Activated naive CD4-positive, alpha-beta T cell treated with anti-CD3 and anti-CD28 coated beads for 36 hours (primary cell): ENCODE measurements at places on chromosomes 11 and 22.
A peak's percentile ranks its signal among the peaks of the same experiment; 100 is the strongest.

GRCh38 chr22:46674367-46674781 lies 54.2 kb downstream of the GRAMD4 start:
- peak; percentile 100 for DNase-seq

GRCh38 chr11:31262761-31263160 lies 106.8 kb downstream of the DCDC1 start:
- no peak for DNase-seq

DNA sequence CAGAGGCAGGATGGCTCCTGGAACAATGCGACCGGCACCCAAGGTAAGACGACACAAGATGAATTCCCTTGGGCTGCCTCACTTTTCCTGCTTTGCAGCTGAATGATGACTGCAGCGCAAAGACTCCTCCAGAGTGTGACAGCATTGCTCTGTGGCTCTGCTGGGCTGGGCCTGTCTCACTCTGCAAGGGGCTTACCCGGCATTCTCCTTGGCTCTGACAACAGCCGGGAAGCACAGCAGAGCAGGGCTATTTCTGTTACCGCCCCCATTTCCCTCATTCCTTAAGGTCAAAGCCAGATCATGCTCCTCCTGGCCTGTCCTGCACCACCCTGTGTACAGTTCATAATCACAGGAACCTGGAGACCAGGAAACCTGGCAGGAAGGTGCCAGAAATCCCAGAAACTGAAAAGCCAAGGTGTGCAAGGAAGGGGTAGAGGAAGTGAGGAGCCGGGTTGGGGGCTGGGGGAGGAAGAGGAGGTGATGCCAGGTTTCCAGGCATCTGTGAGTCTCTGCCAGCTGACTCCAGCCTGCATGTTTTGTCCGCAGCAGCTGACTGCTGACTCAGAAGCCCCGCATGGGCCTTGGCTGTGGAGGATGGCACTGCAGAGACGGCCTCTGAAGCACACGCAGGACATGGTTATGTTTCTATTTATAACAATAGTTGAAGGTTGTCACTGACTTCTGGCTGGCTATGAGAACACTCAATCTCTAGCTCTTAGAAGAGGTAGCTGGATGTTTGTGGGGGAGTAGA lies 113.6 kb downstream of the MICAL3 start:
- DNase-seq: no peak

GRCh38 chr11:12845739-12846358 lies 163.3 kb upstream of the RASSF10 start:
- no peak for DNase-seq

GRCh38 chr11:61545341-61545740 lies 35.5 kb downstream of the SYT7 start:
- no peak for DNase-seq

GRCh38 chr22:46293577-46294260 lies 3.0 kb upstream of the GTSE1 start:
- peak; percentile 56 for DNase-seq

DNA sequence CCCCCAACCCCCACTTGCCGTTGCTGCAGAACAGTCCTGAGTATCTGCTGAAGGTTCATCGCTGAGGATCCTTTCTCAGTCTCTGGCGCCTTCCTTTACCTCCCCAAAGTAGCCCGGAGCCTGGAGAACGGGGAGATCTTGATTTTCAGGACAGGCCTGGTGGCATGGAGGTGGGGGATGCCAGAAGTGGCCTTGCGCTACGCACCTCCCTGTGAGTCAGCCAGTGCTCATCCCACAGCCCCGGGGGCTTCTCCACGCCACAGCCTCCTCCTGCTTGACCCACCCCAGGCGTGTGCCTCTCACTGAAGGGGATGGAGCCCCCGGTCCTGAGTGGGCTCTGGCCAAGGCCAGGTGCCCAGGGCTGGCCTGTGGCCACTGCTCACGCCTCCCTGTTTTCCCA lies 339.6 kb downstream of the TBC1D22A start:
- no peak for DNase-seq

- no peak for DNase-seq
These were observed 25.2 kb downstream of the RELT start for GRCh38 chr11:73401217-73401923.

- DNase-seq: peak; percentile 79
These were observed 4.7 kb downstream of the KLHL35 start for GRCh38 chr11:75428281-75428724.

DNA sequence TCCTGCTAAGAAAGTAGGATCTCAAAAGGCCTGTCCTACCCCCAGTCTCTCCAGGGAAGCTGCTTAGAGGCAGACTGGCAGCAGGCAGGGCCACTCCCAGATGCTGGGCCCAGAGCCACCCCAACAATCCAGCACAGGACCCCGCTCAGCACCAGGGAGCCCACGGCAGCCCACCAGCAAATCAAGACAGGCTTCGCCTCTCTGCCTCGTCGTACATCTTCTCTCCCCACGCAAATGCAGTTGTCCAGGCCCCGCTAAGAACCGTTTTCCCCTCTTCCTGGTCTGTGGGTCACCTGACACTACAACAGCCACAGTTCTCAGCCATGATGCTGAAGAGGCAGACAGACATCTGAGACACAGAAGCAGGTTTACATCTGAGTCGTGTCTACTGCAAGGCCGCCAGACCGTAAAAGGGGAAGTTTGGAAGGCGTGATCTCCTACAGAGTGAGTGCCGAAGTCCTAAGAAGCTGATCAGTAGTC lies 51.1 kb downstream of the IGSF9B start:
- DNase-seq: no peak

DNA sequence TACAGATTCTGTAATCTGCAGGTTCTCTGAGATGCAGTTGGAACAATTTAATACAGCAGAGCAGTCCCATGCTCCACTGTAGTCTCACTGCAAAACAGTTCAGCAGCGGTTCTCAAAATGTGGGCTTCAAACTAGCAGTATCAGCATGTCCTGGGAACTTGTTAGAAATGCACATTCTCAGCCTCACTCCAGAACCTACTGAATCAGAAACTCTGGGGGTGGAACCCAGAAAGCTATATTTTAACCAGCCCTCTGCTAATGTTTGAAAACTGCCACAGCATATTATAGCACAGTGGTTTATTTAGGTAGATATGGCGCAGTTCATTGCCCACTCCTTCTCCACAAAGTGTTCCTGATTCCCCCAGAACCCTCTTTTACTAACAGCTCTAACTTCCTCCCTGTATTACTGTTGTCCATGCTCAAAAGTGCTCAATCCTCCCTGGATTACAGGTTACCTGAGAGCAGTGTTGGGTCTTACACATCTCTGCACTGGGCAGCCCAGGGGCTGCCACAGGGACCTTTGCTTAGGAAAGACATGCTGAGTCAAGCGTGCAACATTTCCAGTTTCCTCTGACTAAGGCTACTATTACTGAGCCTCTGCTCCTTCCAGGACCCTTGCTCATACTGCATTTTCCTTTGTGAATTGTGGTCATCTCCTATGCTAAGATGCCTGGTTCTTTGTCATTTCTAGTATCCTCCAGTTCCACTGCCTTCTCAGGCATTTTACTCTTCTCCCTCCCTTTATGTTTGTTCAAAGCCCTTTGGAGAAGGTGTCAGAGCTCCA lies 7.7 kb upstream of the DGAT2 start:
- DNase-seq: no peak

DNA sequence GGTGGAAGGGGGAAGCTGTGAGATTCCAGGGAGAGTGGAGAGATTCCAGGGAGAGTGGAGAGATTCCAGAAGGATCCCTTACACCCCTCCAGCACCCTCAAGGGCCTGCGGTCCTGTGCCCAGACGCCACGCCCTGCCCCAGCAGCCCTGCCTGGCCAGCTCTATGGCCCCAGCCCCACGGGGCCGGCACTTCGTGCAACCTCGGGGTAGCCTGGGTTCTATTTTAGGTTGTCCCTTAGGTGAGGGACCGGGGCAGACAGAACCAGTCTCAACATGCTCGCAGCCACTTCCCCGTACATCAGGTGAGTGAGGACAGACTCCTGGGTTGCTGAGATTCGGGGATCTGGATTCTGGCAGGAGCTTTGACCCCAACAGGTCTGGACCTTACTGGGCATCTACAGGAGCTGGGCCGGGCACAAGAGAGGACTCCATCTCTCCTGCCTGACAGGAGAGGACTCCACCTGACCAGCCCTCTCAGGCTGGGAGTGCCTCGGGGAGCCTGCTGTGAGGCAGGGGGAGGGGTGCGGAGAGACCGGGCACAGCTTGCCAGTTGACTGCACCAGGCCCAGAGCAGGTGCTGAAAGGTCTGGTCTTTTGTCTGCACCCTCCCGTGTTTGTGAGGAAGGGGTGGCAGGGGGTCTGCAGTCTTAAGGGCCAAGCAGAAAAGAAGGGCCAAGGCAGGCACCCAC lies 8.5 kb upstream of the ADORA2A start:
- DNase-seq: no peak

GRCh38 chr22:35601743-35602615 lies 15.2 kb downstream of the MB start:
- no peak for DNase-seq

- no peak for DNase-seq
These were observed 5.7 kb downstream of the PANX2 start for GRCh38 chr22:50175921-50176849.

DNA sequence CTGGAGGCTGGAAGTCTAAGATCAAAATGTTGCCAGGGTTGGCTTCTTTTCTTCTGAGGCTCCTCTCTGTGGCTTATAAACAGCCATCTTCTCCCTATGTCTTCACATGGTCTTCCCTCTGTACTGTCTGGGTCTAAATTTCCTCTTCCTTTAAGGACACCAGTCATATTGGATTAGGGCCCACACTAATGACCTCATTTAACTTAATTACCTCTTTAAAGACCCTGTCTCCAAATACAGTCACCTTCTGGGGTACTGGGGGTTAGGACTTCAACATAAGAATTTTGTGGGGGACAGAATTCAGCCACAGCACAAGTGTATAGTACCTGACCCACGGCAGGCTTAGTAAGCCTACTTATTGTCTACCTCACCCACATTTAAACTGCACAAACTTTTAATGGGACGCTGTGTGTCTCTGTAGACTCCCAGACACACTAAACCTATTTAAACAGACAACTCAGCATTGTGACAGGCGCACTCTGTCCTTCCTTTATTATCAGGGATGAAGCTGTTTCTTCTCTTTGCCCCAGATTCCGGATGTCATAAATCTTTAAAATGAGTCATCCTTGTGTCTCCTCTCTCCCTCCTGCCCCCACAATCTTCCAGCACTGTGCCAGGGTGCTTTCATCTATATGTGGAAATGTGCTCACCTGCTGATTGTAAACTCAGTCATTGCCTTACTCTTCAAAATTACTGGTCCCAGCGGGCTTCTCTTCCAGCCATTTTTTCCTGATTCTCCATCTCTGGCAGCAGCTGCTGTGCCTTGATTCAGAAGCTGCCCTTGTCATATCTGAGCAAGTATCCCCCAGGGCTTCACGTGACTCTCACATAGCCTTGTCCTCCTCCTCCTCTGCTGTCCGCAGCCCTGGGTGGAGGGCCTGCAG lies 5.4 kb upstream of the MAPK8IP1 start:
- DNase-seq: no peak

DNA sequence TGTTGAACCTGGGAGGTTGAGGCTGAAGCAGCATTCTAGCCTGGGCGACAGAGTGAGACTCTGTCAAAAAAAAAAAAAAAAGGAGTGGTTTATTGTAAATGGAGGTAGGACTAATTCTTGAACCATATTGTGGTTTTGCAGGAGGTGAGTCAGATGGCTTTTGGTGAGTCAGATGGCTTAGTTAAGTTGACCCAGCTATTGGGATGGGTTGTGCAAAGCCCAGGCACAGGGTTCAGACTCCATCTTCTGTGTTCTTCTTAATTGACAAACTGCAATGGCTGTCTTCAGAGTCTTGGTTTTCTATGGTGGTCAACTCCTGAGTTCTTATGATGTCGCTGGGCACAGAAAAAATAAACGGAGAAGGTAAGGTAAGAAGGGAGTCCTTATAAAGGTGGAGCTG lies 182.7 kb downstream of the ADAMTS15 start:
- DNase-seq: peak; percentile 49

- DNase-seq: no peak
These were observed 129.1 kb downstream of the EHF start for GRCh38 chr11:34749666-34750659.

DNA sequence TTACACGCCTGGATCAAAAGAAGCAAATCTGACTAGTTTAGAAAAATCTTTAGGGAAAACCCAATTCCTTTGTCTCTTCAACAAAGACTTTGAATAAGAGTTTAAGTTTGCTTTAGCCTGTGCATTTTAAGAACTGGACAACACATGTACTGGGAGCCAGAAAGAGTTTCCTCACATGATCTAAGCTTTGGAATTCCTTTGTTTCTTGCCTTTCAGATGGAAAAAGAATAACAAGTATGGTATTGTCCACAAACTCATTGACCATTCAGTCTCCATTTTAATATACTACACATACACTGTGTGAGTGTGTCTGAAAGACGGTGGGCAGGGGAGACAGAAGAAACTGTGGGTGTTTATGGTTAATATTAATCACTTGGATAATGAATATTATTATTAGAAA lies 205.6 kb downstream of the MAML2 start:
- DNase-seq: no peak

- DNase-seq: no peak
These were observed 12.0 kb upstream of the RFPL2 start for GRCh38 chr22:32216911-32217310.

- no peak for DNase-seq
These were observed 78.2 kb downstream of the KCNC1 start for GRCh38 chr11:17812865-17813187.

DNA sequence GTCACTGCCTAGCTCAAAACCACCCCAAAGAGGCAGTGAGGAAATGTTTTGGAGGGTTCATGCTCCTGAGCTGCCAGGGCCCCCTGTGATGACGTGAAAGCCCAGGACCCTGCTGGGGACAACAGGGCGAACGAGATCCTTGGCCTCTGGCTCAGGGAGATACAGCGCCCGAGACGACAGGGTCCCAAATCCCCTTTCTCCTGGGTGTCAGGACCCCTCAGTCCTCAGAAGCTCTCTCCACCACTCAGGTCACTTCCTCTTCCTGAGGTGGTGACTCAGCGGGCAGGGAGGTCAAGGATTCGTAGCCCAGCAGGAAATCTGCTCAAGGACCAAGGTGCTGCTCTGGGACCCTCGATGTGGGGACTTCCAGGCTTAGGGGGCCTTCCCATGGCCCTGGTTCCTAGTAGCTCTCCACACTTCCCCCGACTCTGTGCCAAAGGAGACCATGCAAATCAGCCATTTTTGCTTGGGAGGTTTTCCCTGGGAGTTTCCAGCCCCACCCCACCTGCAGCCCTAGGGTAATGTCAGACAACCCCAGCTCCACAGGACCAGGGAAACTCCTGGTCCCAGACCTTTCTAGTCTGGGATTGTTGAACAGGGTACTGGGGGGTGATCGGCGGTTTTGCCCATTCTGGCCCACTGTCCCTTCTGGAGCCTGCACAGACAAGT lies 12.8 kb downstream of the BCL9L start:
- DNase-seq: peak; percentile 73

GRCh38 chr11:132605825-132606570 lies 926.3 kb downstream of the OPCML start:
- no peak for DNase-seq

DNA sequence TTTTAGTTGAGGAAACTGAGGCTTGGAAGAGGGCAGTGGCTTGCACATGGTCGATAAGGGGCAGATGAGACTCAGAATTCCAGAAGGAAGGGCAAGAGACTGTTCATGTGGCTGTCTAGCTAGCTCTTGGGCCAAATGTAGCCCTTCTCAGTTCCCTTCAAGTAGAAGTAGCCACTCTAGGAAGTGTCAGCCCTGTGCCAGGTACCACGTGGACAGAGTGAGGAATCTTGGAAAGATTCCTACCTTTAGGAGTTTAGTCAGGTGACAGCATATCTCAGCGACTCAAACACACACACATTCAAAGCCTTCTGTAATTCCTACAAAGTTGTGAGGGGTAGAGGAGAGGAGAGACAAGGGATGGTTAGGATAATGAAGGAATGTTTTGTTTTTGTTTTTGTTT lies 18.3 kb downstream of the PIK3IP1 start:
- no peak for DNase-seq
